ENCODE measurements at places on chromosomes 13 and 19.

- DNase-seq: no peak
Measured at GRCh38 chr19:377801-378581, 31.0 kb downstream of the C2CD4C start.

DNA sequence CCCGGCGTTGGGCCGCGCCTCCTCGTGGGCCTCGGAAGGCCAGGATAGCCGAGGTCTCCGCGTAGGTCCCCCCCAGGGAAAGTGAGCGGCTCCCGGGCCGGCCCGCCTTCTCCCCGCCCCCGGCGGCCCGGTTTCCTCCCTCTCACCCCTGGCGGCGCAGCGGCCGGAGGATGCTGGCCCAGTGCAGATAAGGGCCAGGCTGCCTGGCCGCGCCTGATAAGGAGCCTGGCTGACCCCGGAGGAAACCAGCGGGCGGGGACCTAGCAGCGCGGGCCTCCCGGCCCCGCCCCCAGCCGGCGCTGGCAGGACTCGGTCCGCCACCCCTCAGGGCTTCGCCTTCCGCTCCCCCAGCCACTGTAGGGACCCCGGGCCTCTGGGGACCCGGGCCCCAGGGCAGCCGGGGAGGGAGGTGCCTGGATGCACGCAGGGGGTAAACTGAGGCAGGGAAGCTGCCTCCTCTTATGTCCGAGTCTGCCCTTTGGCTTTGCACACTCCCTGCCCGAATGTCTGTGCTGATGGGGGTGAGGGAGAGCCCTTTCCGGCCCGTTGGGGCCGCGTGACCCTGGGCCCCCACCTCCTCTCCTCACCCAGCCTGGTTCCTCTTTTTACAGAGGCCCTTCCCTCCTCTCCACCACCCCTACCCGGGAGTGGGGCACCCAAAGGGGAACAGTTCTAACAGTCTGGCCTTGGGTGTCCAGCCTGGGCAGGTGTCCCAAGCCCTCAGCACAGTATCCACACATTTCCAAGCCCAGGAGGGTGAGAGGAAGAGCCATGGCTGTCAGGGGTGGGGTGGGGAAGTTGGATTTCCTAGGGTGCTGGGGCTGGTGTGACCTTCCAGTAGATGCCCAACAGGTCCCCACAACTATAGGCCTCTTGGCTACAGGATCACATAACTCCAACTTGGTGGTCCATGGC lies at the start of gene LYL1:
TSS of gene LYL1 (minus strand) at position 193 of the 915 bp plus-strand sequence. CDS start 1,687 bp downstream, outside the sequence.
- peak; percentile 93 for DNase-seq

DNA sequence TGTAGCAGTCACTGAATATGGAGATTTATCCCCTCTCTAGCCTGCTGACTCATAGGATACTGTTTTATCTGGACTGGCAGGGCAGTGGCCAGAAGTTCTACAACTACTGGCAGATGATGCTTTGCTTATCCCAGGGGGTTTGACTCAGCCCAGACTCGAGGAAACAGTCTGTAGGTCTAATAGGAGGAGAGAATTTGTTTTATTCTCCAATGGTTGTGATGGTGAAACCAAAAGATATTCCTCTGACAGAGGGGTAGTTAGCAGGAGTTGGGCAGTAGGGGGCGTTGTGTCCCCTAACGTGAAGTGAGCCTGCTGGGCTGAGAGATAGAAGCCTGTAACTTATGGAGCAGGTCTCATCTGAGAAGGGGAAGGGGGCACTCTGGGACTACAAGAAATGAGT lies 74.9 kb downstream of the WTIP start:
- no peak for DNase-seq

DNA sequence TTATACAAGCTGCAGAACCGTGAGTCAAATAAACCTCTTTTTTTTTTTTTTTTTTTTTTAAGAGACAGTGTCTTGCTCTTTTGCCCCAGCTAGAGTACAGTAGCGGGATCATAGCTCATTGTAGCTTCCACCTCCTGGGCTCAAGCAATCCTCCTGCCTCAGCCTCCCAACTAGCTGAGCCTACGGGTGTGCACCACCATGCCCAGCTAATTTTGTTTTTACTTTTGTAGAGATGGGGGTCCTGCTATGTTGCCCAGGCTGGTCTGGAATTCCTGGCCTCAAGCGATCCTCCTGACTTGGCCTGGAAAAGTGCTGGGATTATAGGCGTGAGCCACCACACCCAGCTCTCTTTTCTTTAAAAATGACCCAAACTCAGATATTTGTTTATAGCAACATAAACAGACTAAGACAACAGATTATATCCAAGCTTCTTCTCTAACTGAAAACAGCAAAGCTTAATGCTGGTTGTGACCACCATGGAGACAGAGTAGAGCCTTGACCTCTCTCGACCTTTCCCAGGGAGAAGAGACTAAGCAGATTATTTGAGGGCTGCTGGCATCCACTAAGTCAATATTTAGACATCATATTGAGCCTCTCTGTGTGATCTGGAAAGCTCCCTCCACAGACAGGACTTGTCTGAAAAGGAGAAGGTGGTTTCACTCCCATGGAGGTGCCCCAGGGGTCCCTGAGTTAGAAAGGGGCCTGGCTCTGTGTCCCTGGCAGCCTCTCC lies 150.0 kb downstream of the KCTD15 start:
- no peak for DNase-seq

DNA sequence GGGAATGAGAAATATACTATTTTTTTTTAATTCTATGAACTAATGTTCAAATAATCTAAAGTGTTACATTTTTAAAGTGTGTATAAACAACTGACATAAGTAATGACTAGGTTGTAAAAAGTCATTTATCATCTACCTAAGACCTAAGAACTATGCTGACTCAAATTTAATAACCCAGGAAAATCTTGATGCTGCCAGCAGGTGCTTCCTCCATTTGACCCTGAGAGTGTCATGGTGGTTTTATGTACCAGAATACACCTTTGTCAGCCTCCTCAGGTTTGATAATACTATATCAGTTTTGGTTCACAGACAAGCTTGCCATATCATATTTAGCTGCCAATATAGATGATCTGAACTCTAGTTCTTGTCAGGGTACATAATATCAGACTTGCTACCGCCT lies 1151.2 kb downstream of the PCDH17 start:
- no peak for DNase-seq

GRCh38 chr19:31529121-31529520 lies 179.9 kb upstream of the TSHZ3 start:
- no peak for DNase-seq

DNA sequence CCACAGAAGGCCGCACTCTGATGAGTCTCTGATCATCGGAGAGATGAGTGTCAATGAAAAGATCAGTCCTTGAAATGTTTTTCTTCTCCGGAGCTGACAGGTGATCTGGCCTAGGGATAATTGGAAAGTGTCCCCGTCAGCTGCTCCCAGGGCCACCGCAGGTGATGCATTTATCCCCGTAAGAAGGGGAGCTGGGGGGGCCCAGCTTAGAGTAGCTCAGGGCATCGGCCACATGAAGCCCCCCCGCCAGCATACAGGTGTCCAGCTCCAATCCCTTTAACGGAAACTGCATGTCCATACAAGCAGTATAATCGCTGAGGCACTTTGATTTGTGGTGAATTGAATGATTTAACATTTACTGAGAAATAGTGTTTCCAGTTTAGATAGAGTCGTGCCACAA lies 27.7 kb downstream of the ATP4B start:
- DNase-seq: no peak

GRCh38 chr13:110136660-110137585 lies 170.0 kb downstream of the COL4A1 start:
- DNase-seq: no peak

DNA sequence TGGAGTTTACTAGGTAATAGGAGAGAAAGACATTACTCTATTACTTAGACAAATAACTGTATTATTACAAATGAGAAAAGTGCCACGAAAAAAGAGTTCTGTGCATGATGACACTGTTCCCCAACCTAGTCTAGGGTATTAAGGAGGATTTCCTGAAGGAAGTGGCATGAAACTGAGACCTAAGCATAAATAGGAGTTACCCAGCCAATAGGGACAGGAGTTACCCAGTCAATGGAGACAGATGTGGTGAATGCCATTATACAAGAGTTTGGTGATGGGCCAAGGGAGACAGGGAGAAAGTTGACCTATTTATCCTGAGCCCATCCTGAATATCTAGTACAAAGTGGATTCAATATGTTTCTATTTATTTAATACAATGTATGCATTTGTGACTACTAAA lies 65.4 kb downstream of the KL start:
- DNase-seq: no peak

GRCh38 chr19:31616031-31616430 lies 266.8 kb upstream of the TSHZ3 start:
- DNase-seq: no peak

GRCh38 chr19:10885201-10886169 lies 14.1 kb downstream of the CARM1 start:
- DNase-seq: no peak

GRCh38 chr13:109465148-109465547 lies 321.2 kb downstream of the IRS2 start:
- DNase-seq: no peak

GRCh38 chr19:2214251-2214650 lies 21.9 kb downstream of the PLEKHJ1 start:
- no peak for DNase-seq

DNA sequence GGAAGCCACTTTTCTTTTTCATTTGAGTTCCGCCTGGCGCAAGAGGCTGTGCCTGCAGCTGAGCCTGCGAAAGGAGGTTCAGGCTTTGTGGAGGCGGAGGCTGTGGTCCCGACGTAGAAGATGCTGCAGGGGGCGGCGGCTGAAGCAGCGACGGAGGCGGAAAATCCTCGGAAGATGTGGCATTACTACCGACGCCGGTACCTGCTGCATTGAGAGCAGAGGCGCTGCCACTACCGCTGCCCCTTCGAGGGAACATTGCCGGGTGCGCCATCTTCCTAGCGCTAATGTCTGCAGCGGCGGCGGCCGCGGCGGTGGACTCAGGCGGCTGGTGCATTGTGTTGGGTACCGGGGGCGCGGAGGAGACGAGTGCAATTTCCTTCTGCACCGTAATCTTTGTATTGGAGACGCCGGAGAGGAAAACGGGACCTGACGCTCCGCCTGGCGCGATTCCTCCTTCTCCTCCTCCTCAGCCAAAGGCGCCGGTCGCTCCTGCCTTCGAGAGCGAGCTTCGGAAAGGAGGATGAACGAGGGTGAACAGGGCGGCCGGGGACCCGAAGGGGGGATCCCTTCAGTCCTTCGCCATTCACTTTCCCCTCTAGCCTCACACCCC lies at the start of gene TSC22D1:
TSS of gene TSC22D1 (minus strand) at position 590 of the 610 bp plus-strand sequence. CDS start at position 334, 256 bp downstream.
- peak; percentile 52 for DNase-seq

GRCh38 chr13:108902405-108903155 lies 273.2 kb downstream of the MYO16 start:
- no peak for DNase-seq

GRCh38 chr19:40872209-40872608 lies 9.8 kb downstream of the CYP2A7 start:
- no peak for DNase-seq

DNA sequence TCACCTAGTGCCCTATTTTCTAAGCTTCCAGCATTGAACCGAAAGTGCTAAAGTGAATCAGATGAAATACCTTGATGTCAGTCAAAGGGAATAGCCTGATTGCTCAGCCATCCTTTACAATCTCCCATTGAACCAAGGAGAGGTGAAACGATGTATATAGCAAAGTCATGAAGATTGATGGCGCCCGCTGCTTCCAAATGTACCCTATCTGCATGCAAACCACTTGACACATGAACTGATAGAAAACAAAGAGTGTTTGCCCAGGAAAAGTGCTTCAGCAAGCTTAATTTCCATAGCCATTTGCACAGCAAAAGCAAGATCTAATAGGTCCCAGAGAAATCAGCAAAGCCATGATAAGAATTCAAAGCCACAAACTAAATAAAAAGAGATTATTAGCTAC lies 624.9 kb upstream of the PCDH9 start:
- DNase-seq: no peak

DNA sequence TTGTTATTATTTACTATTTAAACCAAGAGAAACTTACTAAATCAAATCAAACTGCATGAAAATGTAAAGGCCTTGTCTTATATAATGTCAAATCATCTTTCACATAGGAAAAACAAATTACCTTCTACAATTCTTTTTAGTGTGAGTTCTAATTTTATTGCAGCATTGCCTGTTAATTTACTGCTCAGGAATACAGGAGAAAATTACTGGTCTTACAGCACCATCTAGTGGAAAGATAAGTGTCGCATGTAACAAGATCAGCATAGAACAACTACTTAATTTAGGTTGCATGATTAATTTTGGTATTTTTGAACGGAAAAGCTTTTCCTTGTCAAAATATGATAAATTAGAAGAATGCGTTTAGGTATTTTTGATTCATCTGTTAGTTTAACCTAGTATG lies 502.7 kb downstream of the UQCRFS1 start:
- DNase-seq: no peak

DNA sequence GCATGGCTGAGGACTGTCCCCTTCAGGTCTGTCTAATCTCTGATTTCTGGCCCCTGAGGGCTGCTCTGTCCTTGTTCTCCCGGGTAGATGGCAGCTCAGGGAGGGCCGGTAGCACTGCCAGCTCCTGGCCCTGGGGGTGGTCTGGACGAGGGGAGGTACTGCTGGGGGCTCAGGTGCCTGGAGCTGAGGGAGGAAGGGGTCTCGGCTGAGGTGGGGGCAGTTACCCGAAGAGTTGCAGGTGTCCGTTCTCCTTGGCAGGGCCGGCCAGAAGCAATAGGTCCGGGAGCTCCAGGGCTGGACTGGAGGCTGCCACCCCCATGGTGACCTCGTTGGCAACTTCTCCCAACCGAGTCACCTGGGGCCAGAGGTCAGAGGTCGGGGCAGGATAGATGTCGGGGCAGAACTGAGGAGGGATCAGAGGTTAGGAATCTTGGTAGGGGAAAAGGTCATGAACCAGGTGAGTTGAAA lies 1.2 kb upstream of the EMC10 start:
- DNase-seq: no peak

- DNase-seq: no peak
Measured at GRCh38 chr19:35168196-35168595, 13.7 kb downstream of the FXYD5 start.

DNA sequence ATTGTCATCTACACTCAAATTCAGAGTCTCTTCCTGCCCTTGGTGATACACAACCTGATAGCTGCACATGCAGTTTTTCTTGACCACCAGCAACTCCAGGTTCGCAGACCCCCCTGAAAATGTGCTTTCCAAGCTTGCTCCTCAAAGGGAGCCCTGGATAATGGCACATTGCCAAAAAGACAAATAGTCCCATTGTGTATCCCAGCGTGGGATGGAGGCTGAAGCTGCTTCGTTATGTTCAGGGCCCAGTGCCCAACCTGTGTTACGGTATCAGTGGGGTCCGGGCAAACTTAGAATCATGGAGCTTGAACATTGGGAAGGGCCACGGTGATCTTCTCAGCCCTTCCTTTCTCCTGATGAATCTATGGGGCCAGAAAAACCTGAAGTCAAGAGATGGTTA lies 173.0 kb downstream of the TEX29 start:
- DNase-seq: no peak

- DNase-seq: no peak
Measured at GRCh38 chr13:95918860-95919259, 134.3 kb downstream of the UGGT2 start.

GRCh38 chr19:6362351-6362801 lies 1.0 kb downstream of the CLPP start:
- DNase-seq: no peak

Data from bone marrow (tissue), 2 donors.